Activated naive CD8-positive, alpha-beta T cell treated with anti-CD3 and anti-CD28 coated beads, Interleukin-2, amount 10 ng/mL, durations not matched to agents 7 days and 5 days (primary cell): ENCODE measurements at places on chromosomes 4 and X. TPM values are rescaled to one million over a fixed set of nuclear protein-coding genes. Genes with fewer than 3 reads are reported as not detected.

GRCh38 chr4:22072240-22072639 is 123.7 kb upstream of the KCNIP4 start:
- DNase-seq, result no peak

DNA sequence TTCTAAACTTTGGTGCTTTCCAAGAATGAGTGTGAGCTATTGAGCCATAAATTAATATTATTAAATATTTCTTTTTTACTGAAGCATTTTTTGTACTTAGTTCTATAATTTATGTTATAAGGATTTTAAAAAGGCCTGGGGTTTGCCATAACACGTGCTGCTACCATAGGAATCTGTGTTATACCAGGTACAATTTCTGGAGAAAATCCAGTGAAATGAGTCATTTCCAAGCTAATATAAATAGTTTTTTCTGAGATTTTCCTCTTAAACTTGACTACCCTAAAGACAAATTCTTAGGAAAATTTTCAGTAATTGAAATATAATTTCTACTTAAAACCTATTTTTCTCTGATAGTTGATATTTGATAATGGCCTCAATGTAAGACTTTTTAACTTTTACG is 130.8 kb downstream of the TLL1 start:
- DNase-seq, result no peak

DNA sequence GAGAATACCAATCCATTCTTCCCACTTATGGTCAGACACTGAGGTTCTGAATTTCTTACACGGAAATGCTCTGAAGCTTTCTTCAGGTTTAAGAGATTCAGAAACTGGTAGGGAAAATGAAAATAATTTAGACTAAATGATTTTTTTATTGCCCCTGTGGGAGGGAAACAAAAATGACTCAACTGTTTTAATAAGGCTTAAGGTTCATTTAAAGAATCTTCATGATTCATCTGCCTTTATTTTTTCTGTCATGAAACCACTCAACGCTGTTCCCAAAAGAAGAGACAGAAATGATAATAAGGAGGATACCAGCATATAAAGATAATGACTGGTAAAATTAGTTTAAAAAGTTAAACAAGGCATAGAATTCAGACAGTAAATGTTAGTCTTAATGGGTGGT is 39.3 kb upstream of the FAM47B start:
- no peak for DNase-seq

Gene PCDH19
- not detected for total RNA-seq

Gene REPS2
- total RNA-seq, result 0.31 TPM

Gene CDKL2
- total RNA-seq, result 0.22 TPM

Gene PIR
- total RNA-seq, result 1.4 TPM

Gene AKAP4
- not detected for total RNA-seq
